ENCODE measurements at places on chromosomes 1 and 21.

DNA sequence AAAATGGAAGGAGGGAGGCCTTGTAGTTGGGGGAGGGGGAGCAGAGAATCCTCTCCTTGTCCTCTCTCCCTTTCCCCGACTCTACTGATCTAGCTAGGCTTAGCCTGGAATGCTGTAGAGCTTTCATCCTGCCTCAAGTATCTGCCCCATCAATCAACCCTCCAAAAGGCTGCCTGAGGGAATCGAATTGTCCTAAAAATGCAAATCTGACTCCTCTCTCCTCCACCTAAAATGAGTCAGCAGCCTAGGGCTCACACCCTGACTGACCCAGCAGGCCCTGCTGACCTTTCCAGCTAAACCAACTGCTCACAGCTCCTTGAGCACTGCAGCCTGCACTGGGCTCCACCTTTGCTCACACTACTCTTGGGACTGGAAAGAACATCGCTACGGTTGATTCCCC lies 2.8 kb downstream of the HPDL start:
- DNase-seq = no peak

GRCh38 chr1:44261171-44261817 lies 48.0 kb downstream of the DMAP1 start:
- no peak for DNase-seq

DNA sequence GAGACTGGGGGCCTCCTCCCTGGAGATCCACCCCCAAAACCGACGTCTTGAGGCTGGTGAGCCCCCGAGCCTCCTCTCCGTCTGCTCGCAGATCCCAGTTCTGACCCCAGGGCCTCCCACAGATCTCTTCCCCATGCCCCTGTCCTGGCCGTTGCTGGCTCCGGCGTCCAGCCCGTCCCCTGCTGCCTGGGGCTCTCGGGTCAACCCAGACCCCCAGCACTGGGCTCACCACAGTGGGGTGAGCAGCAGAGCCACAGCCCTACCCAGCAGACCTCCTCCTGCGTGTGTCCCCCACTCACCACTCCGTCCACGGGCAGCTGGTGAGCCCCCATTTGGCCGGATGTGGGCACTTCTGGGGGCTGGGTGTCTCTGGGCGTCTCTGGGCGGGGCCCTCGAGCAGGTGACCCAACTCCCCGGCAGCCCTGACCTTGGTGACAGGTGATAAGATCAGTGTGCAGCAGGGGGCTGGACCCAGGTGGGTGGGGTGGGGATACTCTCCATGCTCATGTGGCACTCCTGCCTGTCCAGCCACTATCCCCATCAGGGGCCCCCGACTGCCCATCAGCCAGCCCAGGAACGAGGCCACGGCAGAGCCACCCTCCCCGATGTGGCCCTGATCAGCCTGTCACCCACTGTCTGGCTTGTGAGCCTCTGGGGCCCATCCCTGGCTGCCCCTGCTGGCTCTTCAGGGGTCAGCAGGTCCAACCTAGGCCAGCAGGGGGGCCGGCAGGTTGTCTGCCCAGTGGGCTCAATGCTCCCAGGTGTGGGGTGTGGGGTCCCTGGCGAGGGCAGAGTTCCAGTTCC lies 709 bp downstream of the TNFRSF14 start:
- no peak for DNase-seq

DNA sequence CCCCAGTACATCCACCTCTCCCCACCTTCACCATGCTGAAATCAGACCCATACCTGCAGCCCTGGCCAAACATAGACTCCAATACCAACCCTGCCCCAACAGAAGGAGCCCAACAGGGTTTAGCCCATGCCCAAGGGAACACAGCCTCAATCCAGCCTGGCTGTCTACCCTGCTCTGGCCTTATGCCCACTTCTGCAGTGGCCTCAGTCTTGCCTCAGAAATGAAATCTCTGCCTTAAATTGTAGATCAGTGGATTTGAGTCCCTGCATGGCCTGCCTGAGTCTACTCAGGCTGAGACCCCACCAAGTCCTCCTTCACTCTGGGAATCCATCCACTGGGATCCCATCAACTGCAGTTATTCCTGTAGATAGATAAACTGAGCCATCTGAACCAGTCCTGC lies 97.6 kb upstream of the GJB5 start:
- DNase-seq = no peak

DNA sequence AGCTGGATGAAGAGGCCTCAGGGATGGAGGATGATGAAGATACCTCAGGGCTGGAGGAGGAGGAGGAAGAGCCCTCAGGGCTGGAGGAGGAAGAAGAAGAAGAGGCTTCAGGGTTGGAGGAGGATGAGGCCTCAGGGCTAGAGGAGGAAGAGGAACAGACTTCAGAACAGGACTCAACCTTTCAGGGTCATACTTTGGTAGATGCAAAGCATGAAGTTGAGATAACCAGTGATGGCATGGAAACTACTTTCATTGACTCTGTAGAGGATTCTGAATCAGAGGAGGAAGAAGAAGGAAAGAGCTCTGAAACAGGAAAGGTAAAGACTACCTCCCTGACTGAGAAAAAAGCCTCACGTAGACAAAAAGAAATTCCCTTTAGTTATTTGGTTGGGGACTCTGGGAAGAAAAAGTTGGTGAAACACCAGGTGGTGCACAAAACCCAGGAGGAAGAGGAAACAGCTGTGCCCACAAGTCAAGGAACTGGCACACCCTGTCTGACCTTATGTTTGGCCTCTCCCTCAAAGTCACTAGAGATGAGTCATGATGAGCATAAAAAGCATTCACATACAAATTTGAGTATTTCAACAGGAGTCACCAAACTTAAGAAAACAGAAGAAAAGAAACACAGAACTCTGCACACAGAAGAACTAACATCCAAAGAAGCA lies 15.4 kb downstream of the L1TD1 start:
- DNase-seq = no peak

DNA sequence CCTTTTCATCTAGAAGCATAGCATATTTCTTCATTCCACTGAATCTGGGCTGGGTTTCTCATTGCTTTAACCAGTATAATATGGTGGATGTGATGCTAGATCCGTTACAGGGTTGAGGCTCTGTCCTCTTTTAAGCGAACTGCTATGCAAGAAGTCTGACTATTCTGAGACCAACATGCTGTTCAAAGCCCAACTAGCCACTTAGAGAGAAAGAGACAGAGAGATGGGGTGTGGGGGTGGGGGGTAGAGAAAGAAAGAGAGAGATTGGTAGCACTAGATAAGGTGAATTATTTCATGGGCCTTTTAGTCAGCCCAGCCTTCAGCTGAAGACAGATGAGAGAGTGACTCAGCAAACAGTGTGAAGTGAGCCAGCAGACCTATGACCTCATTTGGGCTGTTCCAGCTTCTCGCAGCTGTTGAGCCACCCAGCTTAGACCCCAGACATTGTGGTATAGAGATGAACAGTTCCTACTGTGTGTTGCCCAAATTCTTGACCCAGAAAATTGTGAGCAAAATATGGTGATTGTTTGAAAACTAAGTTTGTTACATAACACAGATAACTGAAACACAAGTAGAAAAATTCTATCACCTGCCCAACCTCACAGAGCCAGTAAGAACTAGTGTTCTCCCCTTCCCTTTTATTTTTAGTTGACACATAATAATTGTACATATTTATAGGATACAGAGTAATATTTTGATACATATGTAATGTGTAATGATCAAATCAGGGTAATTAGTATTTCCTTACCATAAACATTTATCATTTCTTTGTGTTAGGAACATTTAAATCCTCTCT lies 40.7 kb upstream of the PRKACB start:
- no peak for DNase-seq

- no peak for DNase-seq
Observed at GRCh38 chr21:39611551-39612190, 1.1 kb upstream of the B3GALT5 start.

DNA sequence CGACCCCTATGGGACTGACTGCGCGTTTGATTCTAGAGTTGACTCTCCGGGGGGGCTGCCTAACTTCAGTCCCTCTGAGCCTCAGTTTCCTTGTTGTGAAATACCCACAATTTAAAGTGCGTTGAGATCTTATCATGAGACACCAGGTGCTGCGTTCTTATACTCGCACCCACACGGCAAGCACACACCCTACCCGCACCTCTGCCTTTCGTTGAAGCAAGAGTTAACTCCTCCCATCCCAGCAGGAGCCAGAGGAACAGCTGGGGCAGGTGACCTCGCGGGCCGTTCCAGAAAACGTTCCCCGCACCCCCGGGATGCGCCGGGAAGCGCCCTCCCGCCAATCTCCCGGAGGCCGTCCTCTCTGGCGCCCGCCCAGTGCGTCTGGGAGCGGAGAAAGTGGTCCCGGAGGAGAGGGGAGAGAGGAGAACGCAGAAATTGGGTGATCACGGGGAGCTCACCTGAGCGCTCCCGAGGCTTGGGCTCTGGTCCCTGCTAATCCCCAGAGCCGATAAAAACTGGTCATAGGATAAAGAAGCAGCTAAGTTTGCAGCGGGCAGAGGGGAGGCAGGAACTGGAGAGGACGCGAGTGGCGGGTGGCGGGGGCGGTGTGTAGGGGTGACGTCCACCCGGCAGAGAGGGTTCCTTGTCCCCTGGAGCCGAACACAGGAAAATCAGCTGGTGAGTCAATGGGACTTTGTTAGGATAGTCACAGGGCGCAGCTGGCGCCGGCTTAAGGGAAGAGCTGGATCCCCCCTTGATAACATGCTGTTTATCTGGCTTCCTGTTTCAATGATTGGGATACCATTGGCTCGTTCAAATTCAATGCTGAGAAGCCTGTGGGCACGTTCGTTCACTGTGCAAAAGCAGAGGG lies 869 bp downstream of the NAV1 start:
- DNase-seq = no peak

DNA sequence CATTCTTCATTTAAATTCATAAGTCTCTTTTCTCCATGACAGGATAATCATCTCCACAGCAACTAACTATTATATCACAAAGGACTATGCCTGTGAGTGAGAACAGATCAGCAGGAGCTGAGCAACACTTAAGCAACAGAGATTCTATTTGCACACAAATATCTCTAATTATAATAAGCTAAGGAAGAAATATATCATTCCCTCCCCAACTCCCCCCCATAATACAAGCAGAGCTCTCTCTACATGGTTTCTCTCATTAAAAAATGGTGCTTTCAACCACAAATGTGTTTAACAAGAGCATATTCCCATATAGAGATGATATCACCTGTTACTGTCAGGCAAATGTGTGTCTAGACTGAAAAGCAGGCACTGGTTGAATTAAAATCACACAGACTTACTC lies 34.5 kb upstream of the NIBAN1 start:
- DNase-seq = no peak

- no peak for DNase-seq
Observed at GRCh38 chr1:225755671-225756319, 21.8 kb upstream of the SRP9 start.

- no peak for DNase-seq
Observed at GRCh38 chr1:30810416-30811080, 53.0 kb upstream of the LAPTM5 start.

- no peak for DNase-seq
Observed at GRCh38 chr1:203612932-203613682, 13.5 kb upstream of the ATP2B4 start.

DNA sequence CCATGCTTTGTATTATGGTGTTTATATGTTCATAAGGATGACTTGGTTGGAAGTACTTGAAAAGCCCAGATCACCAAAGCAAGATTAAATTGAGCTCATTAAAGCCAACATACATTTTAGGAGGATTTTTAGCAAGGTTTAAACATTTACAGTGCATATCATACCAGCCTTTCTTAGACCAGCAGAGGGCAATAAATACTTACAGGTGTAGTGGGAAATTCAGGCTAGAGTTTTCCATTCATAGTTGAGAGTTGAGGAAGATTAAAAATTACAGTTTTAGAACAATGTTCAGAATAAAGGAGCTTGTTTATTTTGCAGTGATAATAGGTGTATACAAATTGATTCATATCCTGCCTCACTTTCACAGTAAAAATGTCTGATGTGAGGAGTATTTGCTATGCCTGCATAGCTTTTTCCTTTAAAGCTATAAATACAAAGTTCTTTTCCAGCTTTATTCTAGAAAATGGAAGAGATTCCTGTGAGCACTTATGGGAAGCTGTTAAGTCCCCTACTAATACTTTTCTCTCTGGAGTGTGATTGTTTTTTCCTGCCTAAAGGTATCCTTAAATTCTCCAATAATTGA lies 35.3 kb downstream of the DTL start:
- no peak for DNase-seq

DNA sequence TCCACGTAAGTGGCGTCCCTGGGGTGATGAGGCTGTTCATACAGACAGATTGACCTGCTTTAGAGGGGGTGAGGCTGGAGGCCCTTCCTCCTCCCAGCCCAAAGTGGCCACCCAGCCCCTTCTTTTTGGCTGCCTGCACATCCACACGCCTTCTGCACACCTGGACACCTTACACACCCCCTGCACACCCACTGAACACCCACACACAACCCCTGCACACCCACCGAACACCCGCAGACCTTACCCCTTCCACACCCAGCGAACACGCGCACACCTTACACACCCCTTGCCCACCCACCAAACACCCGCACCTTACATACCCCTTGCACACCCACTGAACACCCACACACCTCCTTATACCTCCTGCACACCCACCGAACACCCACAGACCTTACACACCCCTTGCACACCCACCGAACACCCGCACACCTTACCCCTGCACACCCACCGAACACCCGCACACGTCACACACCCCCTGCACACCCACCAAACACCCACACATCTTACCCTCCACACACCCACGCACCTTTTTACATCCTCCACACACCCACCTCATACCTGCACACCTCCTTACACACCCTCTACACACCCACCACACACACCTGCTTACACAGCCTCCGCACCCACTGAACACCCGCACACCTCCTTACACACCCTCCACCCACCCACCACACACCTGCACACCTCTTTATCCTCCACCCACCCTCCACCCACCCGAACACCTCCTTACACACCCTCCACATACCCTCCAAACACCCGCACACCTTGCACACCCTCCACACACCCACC lies 37.7 kb downstream of the COQ8A start:
- no peak for DNase-seq

DNA sequence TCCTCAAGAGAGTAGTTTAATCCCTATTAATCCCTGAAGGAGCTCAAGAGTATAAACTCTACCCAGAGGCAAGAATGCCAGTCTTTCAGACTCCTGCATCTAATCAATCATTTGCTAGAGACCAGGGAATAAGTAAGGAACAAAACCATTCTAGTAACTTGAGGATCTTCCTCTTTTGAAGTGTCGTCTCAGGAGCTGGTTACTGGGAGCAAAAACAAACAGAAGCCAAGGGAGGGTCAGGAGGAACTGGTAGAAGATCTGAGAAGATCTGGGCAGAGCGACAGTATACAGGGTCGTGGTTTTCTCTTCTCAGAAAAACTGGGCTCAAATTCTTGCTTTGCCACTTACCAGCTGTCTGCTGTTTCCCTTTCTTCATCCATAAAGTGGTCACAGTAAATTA lies 69.3 kb downstream of the RPS6KA1 start:
- DNase-seq = no peak

DNA sequence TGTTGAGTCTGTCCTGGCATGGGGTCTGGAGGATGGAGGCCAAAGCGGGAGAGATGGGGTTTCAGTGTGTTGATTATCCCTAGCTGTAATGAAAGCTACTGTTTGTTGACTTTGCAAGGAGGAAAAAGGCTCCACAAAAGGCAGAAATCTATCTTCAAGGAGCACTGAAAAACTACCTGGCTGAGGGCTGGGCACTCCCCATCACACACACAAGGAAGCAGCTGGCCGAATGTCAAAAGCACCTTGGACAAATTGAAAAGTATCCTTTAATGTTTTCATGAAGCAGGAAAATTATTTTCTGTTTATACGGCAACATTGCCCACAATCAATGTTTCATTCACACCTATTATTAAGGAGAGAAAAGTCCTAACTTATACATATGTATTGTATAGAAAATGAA lies 27.8 kb upstream of the PWP2 start:
- no peak for DNase-seq

GRCh38 chr1:88744142-88744541 lies 60.1 kb downstream of the PKN2 start:
- no peak for DNase-seq

GRCh38 chr1:8752921-8753713 lies 64.3 kb downstream of the RERE start:
- no peak for DNase-seq
